ENCODE measurements at places on chromosomes 2 and 18.

DNA sequence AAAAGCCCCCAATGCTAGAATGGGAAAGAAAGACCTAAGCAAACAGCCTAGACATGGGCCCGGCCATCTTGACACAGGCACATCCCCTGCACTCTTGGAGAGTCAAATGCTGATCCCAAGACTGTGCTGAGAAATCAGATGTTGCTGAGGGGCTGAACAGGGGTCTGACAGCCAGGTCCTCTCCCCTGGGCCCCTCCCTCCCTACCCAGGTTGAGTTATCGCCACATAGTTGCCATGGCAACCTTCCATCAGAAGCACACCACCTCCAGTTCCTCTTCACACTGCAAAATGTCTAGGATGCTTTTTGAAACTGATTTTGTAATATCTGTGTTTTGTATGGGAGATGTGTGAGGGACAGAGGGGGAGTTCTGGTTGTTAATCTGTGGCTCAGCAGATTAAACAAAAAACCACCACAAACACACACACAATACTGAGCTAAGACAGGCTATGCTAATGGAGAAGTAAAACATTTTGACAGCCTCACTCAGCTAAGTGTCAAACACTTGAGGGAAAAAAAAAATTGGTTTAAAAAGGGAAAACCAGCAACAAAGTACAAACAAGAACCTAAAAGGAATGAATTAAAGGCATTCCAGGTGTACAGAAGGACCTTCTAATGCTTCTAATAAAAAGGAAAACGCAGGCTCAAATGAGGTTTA lies 88.2 kb downstream of the TMEM163 start:
- no peak for DNase-seq

DNA sequence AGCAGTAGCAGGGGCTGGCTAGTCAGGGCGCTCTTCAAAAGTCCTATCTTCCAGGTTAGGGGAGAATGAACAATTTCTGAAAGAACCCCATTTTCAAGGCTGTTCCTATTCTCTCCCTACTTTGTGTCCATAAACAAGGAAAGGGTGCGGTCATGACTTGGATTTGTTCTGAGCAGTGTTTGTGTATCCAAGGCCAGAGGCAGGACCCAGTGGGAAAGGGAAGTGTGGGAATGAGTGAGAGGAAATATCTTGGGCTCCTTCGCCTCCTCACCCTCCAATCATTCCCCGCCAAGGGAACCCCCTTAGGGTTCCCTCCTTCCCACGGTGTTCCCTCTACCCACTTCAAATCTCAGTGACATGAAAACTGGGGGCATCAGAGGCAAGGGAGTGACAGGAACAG lies 25.5 kb upstream of the SPTBN1 start:
- no peak for DNase-seq

DNA sequence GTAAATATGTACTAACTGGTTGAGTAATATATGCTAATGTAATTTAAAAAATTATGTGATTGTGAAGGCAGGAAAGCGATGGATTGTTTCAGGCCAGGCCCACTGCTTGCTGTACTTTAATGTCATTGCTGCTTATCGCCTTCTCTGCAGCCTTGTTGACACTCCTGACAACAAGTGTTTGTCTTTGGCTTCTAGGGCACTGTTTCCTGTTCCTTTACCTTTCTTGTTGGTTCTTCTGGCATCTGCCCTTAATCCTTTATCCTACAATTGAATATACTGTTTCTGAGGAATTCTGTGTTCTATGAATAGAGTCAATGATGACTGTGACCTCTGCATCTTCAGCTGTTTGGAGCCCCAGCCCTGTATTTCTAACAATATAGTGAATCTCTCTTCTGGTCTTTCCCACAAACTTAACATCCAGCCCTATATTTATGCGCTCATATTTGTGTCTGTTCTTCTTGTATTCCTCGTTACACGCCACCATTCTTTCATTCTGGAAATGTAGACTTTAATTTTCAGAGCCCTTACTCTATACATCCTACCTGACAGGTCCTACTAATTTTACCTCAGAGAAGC lies 17.6 kb downstream of the ACSL3 start:
- DNase-seq, result no peak

DNA sequence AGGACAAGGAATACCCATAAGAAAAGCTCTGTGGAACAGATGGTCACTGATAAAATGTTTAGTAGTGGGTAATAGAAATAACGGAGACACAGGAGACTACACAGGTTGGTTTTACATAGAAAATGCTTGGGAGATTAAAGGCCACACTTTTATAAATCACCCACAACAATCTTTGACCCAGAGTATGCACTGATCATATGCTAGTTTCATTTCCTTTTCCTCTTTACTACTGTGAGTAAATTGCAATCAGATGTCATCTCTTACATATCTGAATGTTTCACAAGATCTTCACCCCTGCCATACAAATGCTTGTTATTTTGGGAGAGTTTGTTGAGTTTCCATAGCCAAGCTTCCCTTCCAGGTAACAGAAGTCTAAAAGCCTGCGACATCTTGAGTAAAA lies 978.4 kb upstream of the KLHL29 start:
- no peak for DNase-seq

- DNase-seq, result no peak
Measured at GRCh38 chr2:59680863-59681262, 872.6 kb downstream of the BCL11A start.

DNA sequence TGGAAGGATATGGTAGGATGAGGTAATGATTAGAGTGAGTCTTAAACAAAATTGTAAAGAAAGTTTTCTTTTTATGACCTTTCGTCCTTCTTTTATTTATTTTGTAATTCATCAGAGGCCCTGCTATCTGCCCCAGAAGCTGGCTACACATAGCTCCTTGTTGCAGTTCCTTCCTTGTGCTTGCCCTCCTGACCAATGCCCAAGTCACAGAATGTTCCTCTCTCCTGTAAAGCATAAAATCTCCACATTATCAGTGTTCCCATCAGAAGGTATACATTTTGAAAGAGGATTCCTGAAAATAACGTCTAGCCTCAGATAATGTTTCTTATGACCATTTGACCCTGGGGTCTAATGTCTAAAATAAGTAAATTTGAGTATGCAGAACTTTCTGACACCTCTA lies 78.3 kb downstream of the RND3 start:
- DNase-seq, result no peak

- DNase-seq, result peak; percentile 49
Measured at GRCh38 chr2:66582104-66582986, 147.4 kb downstream of the MEIS1 start.

DNA sequence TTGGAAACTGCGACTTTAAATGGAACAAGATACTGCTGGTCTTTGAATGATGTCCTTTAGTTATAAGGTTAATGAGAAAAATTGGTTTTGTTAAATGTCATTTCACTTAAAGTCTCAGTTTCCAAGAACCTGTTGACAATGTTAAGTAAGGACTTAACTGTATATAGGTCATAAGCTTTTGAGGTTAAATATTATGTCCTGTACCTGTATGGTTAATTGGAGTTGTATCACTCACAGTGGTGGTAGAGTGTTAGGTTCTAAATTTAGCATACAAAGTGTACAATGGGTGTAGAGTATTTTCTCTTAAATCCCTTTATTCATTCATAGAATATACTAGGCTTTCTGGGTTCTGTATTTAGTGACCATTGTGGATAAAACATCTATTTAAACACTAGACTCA lies 110.2 kb downstream of the HAUS1 start:
- no peak for DNase-seq

DNA sequence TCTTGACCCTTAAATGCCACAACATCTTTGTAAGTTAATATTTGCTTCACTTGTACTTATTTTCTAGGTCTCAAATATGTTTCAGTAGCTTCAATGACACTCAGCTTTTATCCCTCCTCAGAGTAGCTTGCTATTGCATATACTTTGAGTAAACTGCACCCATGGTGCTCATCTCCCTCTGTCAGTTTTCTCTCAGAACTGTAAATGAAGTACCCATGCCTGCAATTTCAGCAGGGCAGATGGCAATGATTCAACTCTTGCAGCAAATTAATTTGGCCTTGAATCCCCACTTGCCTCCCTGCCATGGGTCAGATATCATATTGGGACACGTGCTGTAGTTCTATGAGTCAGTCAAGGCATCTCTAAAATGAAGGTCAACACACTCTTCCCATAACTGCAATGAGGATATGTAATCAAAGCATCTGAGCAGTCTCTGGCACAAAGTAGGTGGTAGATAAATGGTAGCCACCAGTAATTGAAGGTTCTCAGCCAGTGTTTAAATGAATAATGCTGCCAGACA lies 225.8 kb downstream of the PIEZO2 start:
- DNase-seq, result no peak

- DNase-seq, result no peak
Measured at GRCh38 chr2:116761864-116762263, 1052.6 kb upstream of the DDX18 start.

- no peak for DNase-seq
Measured at GRCh38 chr2:45595721-45596435, 15.2 kb downstream of the SRBD1 start.

- no peak for DNase-seq
Measured at GRCh38 chr2:198494931-198495330, 690.5 kb downstream of the PLCL1 start.

DNA sequence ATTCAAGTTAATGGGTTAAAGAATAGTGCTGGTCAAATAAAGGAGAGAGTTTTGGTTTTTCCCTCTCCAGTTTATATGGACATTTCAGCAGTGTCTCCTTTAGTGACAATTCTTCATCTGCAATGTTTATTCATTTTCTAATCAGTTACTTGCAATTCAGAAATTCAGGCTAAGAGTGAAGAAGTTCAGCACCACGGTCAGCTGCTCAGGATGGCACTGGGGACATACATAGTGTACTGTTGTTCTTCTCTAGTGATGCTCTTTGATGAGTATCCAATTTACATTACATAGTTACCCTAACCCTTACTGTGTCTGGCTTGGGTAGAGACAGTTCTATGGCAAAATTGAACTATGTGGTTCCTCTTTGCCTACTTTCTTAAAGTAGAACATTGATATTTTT lies 412.7 kb downstream of the CNTNAP5 start:
- DNase-seq, result no peak

DNA sequence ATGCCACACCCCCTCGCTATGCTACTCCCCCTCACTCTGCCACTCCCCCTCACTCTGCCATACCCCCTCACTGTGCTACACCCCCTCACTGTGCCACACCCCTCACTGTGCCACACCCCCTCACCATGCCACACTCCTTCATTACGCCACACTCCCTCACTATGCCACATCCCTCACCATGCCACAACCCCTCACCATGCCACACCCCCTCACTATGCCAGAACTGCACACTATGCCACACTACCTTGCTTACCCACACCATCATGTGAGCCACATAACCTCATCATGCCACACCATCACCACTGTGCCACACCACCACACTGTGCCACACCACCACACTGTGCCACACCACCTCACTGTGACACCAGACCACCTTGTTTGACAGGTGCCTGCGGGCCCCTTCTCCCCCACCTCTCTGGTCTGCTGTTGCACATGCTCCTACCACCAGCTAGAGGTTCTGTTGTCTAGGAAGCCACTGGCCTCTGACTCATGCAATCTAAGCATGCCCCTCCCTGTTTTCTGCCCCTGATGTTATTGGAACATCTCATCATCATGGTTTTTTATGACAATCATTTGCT lies 22.0 kb downstream of the MARCHF4 start:
- DNase-seq, result no peak

- peak; percentile 76 for DNase-seq
Measured at GRCh38 chr2:219523031-219523671, 8.9 kb downstream of the ASIC4 start.

DNA sequence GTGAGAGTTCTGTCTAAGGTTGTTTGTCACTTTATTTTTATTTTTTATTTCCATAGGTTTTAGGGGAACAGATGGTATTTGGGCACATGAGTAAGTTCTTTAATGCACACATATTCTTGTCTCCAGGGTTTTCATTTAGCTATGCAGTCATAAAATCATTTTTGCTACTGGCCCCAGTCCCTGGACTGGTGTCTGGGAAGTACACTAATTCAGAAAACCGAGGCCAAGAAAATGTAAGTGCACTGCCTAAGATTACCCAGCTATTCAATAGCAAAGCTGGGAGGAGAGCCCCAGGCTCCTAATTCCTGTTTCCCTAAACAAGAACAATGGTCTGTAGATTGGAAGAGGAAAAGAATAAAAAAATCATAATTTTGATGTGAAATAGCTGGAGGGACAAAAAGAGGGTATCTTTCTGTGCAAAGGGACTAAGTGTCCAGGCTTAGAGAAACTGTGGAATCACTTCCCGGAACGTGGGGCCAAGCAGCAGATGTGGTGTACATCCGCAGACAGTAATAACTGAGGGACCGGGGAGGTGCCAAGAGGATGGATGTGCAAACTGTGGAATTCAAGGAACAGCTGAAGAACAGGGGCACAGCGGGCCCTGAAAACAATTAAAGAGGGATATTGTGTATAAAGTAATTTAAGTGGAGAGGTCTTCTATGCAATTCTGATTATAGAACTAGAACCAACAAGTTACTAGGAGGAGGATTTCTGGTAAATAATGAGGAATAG lies 236.3 kb downstream of the ACKR3 start:
- no peak for DNase-seq

- DNase-seq, result no peak
Measured at GRCh38 chr2:229042349-229042748, 228.7 kb downstream of the PID1 start.

DNA sequence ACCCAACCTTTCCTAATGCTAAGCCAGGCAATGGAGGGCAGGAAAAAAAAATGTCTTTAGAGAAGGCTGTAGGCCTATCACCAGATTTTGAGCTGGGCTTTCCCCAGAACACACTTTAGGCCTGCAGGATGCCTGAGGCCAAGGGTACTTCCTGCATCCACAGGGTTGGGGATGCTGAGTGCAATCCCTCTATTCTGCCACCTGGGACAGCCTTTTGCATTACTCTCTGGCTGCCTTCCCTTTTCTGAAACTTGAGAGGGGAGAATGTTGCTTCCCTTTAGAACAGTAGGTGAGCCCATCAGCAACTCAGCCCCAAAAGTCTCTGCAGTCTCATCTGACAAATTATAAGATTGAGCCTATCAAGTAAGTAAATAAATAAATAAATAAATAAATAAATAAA lies 195.2 kb downstream of the SLC8A1 start:
- DNase-seq, result peak; percentile 76

DNA sequence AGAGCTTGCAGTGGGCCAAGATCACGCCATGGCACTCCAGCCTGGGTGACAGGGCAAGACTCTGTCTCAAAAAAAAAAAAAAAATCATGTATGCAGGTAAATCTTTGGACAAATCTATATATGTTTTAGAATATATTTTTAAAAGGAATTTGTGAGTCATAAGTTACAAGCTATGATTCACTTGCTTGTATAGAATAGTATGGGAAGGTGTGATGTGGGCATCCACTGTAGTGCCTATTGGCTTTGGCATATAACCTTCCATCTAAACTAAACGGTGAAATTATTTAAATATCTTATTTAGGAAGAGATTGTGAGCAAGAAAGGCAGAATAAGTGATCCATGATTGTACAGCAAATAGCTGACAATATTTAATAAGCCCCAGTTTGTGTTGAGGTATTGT lies 261.1 kb downstream of the GALNT13 start:
- no peak for DNase-seq
